ENCODE measurements at places on chromosomes 3 and 15.

GRCh38 chr3:135618123-135618522 lies 347.4 kb upstream of the PPP2R3A start:
- no peak for DNase-seq

DNA sequence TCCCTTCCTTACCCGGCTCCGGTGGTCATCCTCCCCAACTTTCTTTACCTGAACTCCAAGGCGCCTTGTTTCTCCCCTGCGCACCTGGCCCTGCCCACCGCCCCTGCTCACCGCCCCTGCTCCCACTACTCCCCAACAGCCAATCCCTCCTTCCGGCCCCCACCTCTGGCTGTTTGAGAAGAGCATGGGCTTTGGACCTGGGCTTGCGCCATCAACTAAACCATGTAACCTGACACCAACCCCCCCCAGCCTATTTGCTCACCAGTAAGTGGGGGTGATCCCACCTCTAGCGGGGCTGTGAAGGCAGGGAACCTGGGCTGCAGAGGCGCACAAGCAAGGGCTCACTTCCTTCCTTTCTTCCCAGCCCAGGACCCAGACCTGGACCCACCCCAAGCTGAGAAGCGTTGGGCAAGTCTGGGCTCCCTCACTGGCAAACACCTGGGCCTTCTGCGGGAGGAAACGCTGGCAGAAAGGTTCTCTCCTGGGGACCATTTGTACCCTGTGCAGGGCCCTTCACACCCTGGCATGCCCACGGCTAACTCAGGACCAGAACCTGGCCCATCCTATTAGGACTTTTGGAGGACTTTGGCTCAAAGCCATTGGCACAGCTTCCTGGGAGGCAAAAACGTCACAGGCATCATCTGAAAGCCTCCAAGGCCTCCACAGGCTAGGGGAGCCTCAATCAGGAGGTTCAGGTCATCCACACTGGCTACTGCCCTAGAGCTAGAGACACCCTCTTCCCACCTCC lies at the start of gene PLXNB1:
Gene PLXNB1, minus strand, starts transcription at position 127 of the 748 bp plus-strand sequence. CDS start 5,475 bp downstream, outside the sequence.
- DNase-seq: peak; percentile 64

GRCh38 chr3:126895178-126896066 lies 87.5 kb upstream of the PLXNA1 start:
- peak; percentile 56 for DNase-seq

DNA sequence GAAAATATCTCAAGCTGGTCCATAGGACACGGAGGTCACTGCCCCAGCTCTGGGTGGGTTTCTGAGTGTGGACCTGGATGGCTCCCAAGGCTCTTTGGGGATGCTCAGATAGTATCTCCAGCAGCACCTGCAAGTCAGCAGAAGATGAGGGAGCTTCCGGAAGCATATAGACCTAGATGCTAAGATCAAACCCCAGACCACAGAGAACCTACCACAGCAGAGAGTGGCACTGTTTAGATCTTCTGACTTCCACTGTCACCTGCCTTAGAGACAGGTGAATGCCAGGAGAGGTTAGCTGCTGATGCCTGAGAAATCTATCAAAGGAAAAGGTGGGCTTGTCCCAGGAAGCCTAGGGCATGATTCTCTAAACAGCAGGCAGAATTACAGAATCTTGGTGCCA lies 105.7 kb upstream of the TRPM1 start:
- no peak for DNase-seq

DNA sequence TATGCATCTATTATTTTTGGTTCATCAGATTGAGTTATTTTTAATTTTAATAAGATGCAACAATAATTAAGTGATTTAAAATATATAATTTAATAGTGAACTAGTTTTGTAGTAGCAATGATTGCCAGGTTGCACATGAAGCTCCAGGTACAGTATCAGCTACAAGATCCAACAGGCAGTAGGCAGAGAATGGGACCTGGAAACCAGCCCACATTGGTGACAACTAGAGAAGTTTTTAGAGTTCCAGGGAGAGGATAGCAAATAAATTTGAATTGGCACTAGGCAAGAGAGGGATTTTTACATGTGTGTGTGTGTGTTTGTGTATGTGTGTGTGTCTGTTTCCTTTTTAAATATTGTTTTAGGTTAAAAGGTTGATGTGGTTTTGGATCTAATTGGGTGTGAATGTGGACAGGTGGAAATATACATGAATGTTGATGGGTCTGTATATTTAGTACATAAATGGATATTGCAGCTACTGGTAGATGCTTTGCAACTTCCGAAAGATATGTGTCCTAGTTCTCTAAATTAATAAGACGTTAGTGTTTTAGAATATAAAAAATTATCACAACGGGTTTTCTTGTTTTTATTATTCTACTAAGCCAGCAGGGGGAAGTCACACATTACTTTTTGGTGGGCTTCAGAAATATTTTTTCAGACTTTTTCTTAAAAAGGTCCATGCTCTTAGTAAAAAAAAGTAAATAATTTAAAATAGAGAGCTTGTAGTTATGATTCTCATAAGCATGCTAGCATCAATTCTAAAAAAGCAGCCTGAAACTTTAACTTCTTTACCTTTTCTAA lies 110.1 kb upstream of the GBE1 start:
- DNase-seq: no peak

DNA sequence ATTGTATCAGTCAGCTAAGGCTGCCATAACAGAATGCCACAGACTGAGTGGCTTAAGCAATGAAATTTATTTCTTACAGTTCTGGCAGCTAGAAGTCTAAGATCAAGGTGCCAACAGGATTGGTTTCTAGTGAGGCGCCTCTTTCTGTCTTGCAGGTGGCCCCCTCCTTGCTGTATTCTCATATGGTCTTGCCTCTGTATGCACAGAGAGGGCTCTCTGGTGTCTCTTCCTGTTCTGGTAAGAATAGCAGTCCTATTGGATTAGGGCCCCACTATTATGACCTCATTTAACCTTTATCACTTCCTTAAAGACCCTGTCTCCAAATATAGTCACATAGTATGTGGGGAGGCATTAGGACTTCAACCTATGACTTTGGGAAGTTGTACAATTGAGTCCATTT lies 253.9 kb downstream of the EDEM1 start:
- no peak for DNase-seq

GRCh38 chr3:124504332-124505059 lies 225.8 kb upstream of the UMPS start:
- peak; percentile 82 for DNase-seq

DNA sequence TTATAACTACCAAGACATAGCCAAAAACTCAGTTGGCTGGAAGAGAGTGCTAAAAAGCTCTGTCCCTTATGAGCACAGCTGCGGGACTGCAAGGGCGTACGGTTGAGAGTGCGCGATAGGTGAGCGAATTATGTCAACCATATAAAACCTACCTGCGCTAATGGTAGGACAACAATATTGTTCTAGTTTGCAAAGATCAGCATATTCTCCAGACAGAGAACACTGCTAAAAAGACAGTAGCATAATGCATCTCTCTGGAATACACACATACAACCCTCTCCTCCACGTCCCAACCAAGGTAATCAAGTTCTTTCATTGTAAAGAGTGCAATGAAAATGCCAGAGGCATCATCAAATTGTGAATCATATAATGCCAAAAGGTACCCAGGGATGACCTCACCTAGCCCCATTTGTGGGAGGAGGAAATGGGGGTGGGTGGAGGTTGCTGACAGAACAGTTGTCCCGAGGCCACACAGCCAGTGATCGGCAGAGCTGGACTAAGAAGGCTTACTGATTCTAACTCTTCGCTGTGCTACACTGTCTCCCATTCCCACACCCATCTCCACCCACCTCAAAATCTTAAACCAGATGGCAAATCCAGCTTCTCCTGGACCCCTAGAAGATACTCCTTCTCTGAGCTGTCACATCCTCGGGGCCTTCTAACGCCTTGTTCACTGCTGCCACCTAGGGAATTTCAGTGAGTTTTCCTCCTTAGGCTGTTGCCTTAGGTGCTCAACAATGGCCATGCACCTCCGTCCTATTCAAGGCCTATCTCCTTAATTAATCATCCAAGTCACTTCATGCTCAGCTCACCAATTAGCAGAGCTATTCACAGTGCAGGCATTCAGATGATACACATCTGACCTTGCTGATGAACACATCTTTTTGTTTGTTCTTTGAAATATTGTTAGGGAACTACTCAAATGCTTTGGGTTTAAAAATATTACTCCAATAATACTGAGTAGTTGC lies 60.7 kb downstream of the RPL22L1 start:
- peak; percentile 95 for DNase-seq

GRCh38 chr3:8416965-8417364 lies 84.7 kb upstream of the LMCD1 start:
- peak; percentile 7 for DNase-seq

DNA sequence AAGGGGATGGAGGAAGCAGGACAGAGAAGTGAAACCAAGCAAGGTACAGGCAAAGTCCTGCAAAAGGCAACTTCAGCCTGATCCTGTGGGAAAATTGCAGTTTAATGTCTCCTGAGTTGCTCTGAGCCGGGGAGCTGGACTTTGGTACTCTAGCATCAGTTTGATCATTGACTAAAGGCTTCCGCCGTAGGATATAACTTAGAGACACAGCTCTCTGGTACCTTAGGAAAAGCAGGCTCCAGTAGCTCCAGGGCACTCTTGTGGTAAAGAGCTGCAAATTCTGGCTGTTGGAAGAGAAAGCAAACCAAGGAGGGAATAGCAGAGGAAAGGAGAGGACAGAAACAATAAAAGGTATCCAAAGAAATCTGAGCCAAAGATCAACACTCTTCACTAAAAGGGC lies 521.1 kb downstream of the PLOD2 start:
- DNase-seq: no peak

DNA sequence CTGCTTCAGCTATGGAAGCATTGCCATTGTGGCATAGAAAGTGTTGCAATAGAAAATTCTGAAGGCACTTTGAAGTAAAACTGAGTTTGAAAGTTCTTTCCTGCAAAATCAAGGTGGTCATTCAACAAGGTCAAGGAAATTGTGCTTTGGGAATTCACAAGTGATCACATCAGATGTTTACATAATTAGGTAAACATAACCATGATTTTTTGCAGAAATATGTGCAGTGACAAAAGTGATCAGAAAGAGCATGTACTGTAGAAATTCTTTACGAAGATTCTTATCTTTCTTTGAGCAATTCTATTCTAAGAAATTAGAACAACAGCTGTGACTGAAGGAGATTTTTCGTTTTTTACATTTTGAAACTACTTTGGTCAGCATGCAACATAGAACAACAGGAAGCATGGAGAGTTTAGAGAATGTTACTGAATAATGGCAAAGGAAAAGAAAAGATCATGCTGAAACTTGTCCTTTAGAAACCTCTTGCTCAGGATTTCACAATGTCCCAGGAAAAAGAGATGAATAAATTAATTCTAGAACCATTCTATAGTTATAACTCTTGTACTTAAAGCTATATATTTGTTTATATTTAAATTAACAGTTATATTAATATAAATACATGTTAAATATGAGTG lies 643.4 kb upstream of the ARPP21 start:
- DNase-seq: no peak

GRCh38 chr3:9013782-9014563 lies 50.7 kb upstream of the RAD18 start:
- DNase-seq: no peak

DNA sequence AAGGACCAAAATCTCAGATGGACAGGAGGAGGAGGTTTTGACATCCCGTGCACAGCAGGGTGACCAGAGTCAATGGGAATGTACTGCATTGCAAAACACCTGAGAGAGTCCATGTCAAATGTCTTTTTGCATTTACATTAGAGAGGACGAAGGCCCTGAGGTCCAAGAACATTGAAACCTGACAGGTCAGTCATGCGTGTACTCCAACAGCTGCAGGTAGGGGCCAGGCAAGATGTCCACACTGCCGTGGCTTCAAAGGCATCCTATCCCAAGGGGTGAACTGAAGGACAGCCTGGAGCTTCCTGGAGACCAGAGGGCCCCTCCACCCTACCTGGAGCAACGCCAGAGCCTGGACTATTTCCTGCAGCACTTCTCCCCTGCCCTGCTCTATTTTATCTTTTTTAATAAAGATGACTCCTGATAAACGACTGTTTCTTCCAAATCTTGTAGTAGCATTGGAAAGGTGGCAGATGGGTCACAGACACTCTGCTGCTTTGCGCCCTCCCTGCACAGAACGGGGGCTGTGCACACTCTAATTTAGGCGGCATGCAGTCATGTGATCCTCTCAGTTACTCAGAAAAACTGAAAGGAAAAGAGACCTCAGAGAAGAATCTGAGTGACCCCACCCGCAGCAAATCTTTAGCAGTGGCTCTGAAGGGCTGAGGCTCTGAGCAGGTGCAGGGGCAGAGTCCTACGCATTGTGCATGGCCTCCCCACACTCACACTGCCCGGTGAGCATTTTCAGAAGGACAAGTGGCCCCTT lies 68.2 kb downstream of the HMCES start:
- peak; percentile 25 for DNase-seq
